ENCODE measurements at places on chromosomes 11 and 22.

- DNase-seq: peak; percentile 83
Observed at GRCh38 chr11:14904745-14905103, 12.7 kb upstream of the CYP2R1 start.

DNA sequence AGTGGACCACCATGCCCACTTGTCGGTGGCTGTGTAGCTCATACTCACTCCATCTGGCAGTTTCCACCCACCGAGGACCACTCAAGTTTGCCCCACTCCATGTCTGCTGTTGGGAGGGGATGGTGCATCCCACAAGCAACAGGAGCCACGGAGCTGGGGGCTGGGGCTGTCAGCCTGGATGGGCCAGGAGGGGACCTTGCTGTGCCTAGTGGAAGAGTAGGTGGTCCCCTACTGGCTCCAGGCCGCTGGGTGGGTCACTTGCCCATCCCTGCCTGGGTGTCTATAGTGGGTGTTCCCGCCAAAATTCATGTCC is 57.0 kb downstream of the SMIM38 start:
- no peak for DNase-seq

GRCh38 chr11:74412321-74412720 is 14.1 kb upstream of the PGM2L1 start:
- DNase-seq: no peak

- no peak for DNase-seq
Observed at GRCh38 chr11:112320668-112321067, 60.0 kb upstream of the PLET1 start.

GRCh38 chr11:13321431-13321830 is 43.8 kb downstream of the BMAL1 start:
- no peak for DNase-seq

DNA sequence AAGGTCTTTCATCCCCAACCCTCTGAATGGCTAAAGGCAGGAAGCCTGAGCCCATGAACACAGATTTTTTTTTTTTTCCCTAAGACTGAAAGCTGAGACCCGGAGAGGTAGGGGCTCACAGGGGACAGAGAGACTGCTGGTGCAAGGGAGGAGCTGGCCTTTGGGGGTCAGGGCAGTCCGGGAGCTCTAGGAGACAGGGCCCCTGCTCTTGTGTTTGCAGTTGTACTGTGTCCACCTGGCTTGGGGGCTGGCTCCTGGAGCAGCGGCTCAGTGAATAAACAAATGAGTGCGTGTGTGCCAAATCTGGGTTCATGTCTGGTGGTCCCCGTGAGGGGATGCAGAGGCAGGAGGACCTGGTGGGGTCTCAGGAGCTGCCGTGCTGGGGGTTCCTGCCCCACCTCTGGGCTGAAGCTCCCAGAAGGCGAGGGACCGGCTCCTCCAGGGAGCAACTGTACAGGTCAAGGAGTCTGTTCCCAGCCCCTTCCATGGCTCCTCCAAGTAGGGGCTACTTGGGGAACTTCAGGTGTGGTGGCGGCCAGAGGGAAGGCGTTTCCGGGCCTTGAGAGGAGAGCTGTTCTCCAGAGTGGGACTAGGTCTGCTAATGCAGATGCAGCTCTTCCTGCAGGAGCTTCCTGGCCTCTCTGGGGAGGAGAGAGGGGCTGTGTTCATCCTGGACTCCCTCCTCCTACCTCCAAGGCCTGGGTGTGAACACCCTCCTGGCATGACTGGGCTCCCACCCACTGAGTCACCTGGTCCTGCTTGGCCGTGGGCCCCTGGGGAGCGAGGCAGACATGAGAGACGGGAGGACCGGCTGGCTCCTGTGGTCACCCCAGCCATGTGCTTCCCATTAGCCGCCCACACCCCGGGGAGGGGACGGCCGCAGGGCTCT is 57.6 kb downstream of the FBXO7 start:
- DNase-seq: no peak

GRCh38 chr11:43278193-43278956 is 33.4 kb upstream of the API5 start:
- DNase-seq: no peak

DNA sequence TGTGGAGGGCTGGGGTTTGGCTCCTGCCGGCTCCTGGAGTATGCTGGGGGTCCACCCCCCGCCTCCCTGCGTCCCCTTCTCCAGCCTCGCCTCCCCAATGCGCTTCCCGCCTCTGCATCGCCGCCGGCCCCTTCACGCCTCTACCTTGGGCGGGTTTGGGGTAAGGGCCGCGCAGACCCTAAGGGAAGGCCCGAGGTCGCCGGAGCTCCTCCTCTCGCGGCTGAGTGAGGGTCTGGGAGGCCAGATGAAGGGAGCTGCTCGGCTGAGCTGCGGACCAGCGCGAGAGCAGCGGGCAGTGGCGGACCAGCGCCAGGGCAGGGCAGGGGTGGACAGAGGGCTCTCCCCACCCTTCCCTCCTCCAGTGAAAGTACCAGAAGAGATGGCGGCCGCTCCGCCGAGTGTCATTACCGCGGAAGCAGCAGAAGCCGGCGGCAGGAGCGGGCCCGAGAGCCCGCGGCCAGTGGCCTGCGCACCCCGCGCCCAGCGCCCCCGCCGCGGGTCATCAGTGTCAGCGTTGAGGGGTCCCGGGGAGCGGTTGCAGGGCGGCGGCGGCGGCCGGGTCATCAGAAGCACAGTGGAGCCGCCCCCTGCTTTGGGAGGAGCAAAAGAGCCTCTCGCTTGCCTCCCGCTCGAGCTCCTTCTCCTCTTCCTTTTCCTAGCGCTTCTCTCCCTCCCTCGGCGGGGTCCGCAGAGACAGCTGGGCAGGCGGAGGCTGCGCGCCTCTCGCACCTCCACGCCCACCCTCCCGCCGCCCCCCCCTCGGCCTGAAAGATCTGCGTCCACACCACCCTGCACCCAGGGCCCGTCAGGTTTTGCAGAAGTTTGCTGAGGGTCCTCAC is 255.6 kb upstream of the CADM1 start:
- no peak for DNase-seq

- DNase-seq: no peak
Observed at GRCh38 chr11:84524422-84525051, 1102.6 kb downstream of the DLG2 start.

- no peak for DNase-seq
Observed at GRCh38 chr11:80816966-80817365, 1376.1 kb upstream of the TENM4 start.

DNA sequence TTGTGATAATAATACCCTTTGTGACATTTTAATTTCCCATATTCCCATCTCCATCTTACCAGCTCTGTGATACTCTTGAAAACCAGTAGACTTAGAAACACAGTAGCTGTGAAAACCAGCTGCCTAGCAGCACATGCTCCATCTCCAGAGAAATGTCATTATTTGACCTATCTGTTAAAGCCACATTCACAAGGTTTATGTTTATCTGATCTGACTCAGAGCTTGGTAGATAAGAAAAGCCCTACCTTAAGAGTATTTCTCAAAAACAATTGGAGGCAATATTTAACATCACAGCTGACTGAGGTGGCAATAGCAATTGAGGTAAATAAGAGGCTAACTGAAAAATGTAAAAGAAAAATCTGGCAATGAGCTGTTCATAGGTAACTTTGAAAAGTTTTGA is 8.1 kb upstream of the ANO3 start:
- no peak for DNase-seq

DNA sequence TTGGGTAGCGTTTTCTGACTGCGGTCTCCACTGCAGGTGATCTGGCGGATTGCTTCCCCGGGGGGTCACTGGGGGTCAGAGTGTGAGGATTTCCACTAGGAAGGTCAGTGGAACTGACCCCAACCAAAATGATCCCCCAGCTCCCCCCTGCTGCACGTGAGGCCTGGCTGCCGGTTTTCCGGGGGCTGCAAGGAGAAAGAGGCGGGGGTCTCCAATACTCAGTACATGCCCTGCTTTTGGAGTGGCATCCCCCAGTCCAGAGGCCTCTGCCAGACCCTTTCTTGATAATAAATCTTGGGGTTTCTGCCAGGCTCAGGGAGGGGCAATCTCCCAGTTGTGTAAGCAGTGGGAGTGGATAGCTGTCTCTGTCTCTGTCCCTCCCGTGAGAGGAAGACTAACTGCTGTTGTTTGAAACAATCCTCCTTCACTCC is 71.5 kb upstream of the RTL6 start:
- DNase-seq: no peak

- no peak for DNase-seq
Observed at GRCh38 chr11:44315947-44316658, 6.2 kb upstream of the ALX4 start.

DNA sequence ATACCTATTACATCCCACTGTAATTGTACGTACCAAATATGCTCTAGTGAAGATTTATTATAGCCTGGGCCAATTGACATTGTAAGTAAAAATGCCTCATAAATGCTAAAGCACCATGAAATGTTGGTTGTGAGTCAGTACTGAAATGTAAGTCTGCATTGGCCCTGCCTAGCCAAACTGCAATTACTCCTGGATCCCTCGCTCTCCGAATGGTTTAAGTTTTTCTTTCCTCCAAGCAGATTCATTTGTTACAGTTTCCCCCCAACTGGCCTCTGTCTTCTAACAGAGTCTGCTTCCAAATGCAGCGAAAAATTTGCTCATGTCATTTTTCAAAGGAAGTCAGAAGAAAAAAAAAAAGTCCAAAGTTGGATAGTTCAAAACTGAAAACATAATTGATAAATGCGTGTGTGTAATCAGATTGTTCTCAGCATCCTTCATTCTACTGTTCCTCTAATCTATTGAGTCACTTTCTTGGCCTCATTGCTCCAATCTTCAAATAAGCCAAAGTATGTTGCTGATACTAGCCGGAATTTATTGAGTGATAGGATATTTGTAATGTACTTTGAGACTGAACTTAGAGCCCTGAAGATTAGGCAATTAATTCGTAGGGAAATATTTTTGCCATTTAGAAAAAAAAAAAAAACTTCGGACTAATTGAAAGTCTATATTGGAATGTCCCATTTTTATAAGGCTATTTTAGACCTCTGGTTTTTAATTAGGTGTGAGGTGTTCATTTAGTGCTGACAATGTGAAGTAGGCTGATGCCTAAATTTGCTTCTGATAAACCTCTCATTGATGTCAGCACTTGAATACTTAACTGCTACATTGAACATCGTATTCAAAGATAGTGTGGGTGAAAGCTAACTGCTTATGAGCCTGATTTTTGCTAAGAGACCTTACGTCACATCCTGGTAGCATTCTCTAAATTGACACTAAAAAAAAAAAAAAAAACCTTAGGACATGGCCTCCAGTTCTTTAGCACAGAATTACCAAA is 93.4 kb downstream of the WT1 start:
- no peak for DNase-seq

DNA sequence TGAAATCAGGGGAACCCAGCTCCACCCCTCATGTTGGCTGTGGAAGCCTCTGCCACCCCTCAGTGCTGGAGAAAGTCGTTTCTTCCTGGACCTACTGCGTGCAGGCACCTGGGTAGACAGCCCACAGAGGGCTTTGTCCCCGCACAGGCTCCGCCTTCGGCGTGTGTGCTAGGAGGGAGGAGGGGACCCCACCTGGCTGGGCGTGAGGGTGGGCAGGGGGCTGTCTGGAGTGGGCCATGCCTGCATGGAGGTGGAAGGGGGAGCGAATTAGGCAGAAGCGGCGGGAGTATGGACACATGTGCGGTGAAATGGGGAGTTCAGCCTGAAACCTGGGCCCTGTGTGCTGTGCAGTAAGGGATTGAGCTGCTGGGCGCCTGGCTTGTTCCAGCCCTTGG is 49.3 kb downstream of the FBLN1 start:
- no peak for DNase-seq
